Myocyte (in vitro differentiated cells): ENCODE measurements at places on chromosomes 1 and 21. TPM values are rescaled to one million over a fixed set of nuclear protein-coding genes. Genes with fewer than 3 reads are reported as not detected.

DNA sequence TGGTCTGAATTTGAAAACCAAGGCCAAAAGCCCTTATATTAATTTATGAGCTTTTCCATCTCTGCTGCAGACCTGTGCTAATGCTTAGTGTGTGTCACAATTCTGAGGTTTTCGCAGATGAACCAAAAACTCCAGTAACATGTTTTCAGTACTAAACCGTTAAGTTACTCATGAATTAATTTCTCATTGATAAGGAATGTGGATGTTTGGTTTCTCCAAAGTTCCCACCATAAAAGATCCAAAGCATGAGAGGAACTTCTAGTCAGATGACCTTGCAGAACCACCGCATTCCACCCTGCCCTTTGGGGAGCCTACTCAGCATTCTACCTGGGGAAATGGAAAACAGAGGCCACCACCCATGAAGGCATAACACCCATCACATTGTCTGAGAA is 7.5 kb upstream of the LEPR start:
- DNase-seq, result no peak

DNA sequence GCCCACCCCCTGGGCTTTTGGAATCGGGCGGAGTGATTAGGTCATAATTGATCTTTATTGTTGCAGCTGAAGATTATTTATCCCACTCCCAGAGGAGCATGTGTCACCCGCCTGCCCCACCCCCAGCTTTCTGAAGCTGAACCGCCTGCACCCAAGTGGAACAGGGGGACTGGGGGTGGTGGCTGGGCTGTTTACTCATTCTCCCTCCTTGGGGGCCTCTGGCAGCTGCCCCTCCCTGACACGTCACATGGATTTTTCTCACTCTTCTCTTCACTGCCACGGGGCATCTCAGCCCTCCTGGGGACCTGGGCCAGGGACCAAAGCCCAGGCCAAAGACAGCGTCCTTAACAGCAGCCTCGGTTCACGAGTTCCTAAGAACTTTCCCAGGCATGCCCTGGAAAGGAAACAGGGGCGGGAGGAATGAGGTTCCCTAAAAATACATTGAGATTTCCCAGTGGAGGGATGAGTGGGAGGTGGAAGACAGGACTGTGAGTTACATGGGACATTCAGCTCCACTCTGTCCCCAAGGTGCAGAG is 31.6 kb upstream of the SOX13 start:
- DNase-seq, result peak; percentile 5

DNA sequence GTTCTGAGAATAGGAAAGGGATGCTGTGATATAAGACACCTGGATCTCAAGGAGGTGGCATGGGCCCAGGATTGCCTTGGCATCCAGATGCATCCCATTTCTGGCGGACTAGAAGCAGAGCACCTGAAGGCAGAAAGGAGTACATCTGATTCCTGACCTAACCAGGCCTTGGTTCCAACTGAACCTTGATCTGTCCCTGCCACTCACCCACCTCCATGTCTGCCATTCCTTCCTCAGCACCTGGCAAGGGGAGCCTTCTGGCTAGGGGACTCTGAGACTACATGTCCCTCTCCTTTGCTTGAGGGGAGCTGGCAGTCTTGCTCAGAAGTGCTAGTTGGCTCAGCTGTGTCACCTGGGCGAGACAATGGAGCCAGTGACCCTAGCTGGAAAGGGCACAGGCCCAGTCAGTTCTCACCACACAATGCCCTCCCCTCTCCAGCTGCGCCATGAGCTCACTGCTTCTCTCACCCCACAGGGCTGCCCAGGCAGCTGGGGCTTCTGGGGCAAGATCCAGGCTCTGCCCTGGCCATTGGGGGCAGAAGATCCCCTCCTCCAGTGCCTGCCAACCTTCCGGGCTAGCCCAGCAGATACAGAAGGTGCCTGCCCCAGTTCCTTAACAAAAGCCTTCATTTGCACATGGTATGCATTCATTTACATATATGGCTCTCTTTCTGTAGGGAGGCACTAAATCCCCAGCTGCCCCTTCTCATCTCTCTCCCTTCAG is 2.9 kb downstream of the IGSF8 start:
- no peak for DNase-seq

GRCh38 chr1:50333595-50333974 is 89.7 kb downstream of the DMRTA2 start:
- DNase-seq, result no peak

The MARCKSL1 gene
- total RNA-seq, result 65.5 and 94.0 TPM in 2 replicates

The OR2L5 gene
- not detected in 2 replicates for total RNA-seq

The ADGRL2 gene
- total RNA-seq, result 1.8 and 2.0 TPM in 2 replicates

The C8B gene
- not detected in 2 replicates for total RNA-seq
